ENCODE measurements at places on chromosomes 7 and 10.

- DNase-seq: no peak
Measured at GRCh38 chr10:11336722-11337162, 274.7 kb downstream of the USP6NL start.

DNA sequence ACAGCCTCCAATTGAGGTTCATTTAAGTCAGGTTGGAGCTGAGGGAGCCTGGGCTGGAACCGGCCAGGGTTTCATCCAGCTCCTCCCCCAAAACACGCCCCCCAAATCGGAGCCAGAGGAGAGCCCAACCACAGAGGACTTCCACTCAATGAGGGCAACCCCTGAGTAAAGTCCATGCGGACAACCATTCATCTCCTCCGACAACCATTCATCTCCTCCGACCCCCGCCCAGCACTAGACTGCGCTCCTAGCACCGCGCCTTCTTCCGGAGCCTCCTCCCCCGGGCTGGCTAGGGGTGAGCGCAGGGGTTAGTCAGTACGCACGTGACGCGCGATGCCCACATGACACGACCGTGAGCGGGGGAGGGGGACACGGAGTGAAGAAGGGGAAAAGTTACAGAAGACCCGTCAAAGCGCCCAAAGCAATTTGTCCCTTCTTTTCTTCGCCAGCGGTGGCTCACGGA, 1.4 kb downstream of the MAGI2 start:
- DNase-seq: no peak

GRCh38 chr10:77973276-77973675, 46.7 kb upstream of the DLG5 start:
- DNase-seq: no peak

GRCh38 chr10:85787881-85788280, 578.7 kb downstream of the GRID1 start:
- DNase-seq: no peak

- DNase-seq: no peak
Measured at GRCh38 chr7:77823787-77824186, 25.2 kb downstream of the PHTF2 start.

GRCh38 chr7:90587766-90588165, 8.4 kb upstream of the CDK14 start:
- no peak for DNase-seq

GRCh38 chr7:139651914-139652313, 125.9 kb downstream of the HIPK2 start:
- DNase-seq: no peak

DNA sequence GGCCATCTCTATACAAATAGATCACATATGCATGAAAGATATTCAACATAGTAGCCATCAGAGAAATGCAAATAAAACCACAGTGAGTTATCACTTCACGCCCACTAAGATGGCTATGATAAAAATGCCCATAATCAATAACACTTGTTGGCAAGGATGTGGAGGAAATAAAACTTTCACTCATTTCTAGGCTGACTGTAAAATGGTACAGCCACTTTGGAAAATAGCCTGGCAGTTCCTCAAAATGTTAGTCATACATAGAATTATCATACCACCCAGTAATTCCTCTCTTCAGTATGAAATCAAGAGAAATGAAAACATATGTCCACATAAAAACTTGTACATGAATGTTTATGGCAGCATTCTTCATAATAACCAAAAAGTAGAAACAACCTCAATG, 324.9 kb downstream of the LRRTM3 start:
- DNase-seq: no peak

GRCh38 chr7:66500087-66500486, 128.6 kb upstream of the KCTD7 start:
- DNase-seq: no peak

- no peak for DNase-seq
Measured at GRCh38 chr10:101831169-101831811, 12.3 kb downstream of the KCNIP2 start.

- DNase-seq: no peak
Measured at GRCh38 chr10:131082991-131083481, 228.5 kb downstream of the TCERG1L start.

GRCh38 chr10:99540657-99541531, 8.2 kb downstream of the NKX2-3 start:
- DNase-seq: no peak

- no peak for DNase-seq
Measured at GRCh38 chr7:2471396-2471795, 4.8 kb downstream of the GRIFIN start.

DNA sequence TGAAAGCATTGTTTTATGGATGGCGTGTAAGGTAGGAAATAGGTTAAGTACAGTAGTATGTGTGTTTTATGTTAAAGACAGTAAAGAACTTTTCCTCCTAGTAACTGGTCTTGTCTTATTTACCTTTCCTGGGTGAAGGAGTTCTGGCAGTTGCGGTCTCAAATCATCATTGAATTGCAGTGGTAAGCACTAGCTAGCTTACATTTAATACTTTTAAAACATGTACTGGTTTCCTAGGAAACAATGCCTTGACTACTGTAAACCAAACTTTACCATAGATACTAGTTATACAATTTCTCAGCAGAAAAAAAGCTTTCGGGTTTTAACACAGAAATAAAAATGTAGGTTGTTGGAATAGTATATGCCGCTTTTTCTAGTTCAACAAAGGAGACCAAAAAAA, 37.7 kb downstream of the PRKG1 start:
- DNase-seq: no peak

DNA sequence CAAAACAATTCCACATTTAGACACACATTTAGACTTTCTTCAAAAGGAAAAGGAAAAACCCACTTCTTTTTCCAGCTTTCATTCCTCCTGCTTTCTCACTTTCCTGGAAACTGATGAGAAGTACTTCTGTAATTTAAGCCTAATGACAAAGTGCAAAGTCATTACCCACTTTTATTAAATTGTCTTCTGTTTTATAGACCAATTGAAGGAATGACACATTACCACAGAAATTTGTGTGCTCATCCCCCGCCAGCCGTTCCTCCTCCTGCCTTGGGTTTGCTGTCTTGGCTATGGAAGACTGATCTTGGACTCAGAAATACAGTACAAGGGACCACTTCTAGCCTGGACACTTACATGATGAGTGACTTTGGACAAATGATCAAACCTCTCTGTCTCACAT, 717.8 kb downstream of the SORCS3 start:
- no peak for DNase-seq

DNA sequence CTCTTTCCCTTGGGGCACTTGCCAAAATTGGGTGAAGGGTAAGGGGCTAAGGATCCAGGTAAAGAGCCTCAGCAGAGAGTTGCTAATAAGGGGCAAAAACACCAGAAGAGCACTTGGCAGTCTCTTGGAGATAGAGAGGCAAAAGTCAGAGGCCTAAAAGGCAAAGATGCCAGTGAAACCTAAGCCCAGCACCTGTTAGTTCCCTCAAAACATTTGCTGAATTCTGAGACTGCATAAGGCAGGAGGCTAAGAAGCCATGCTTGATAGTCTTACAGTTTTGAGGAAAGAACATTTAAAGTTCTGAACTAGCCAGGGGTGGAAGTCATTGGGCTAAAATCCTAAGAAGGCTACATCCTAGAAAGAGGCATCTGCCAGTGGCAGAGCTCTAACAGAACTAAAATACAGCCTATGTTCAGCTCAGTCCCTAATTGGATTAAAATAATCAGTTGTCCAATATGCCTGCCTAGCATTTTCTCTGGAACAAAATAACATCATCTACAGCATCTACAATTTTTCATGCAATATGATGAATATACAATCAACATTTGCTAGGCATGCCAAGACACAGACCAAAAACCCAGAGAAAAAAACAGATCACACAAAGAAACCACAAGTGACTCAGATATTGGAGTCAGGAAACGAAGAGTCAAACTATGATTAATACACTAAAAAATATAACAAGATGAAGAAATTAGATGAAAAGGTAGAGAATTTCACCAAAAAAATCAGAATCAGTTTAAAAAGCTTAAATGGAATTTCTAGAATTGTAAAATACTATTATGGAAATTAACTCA, 7.7 kb downstream of the HTR7 start:
- no peak for DNase-seq

- DNase-seq: no peak
Measured at GRCh38 chr7:42269161-42269560, 32.2 kb upstream of the GLI3 start.

GRCh38 chr10:86104611-86105145, 261.9 kb downstream of the GRID1 start:
- DNase-seq: no peak

- no peak for DNase-seq
Measured at GRCh38 chr7:141673346-141673745, 28.6 kb downstream of the DENND11 start.

GRCh38 chr7:4962872-4963775, 4.1 kb upstream of the MMD2 start:
- no peak for DNase-seq

GRCh38 chr7:45978731-45979211, 57.7 kb upstream of the IGFBP3 start:
- DNase-seq: no peak

- DNase-seq: no peak
Measured at GRCh38 chr7:95927756-95928155, 155.4 kb downstream of the DYNC1I1 start.

- DNase-seq: peak; percentile 70
Measured at GRCh38 chr10:30529373-30529998, 95.5 kb downstream of the MAP3K8 start.

DNA sequence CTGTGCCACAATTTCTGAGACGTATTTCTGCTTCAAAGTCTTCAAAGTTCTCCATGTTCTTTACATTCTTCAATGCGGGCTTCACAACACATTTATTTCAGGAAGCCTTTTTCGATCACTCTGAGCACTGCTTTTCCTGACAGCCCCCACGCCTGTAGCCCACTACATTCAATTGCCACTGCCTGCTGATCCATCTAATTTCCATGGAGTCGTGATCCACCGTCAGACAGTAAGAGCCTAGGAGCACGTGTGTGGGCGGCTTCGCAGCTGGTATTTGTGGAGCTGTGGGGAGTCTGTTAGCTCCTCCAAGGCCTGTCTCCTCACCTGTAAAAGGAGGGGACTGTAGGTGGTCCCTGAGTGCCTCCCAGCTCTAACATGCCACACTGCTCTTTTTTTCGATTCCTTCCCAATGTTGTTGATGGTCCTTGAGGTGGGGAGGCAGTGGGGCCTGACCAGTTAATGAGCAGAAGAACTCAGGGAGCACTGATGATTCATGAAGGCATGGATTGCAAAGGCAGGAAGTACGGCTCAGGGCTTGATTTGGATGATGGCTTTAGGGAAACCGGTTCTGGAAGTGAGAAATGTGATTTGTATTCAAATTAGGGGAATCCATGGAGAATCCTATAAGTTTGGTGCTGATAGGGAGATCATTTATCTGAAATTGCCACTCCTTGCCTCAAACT, 401.1 kb upstream of the PODXL start:
- no peak for DNase-seq

DNA sequence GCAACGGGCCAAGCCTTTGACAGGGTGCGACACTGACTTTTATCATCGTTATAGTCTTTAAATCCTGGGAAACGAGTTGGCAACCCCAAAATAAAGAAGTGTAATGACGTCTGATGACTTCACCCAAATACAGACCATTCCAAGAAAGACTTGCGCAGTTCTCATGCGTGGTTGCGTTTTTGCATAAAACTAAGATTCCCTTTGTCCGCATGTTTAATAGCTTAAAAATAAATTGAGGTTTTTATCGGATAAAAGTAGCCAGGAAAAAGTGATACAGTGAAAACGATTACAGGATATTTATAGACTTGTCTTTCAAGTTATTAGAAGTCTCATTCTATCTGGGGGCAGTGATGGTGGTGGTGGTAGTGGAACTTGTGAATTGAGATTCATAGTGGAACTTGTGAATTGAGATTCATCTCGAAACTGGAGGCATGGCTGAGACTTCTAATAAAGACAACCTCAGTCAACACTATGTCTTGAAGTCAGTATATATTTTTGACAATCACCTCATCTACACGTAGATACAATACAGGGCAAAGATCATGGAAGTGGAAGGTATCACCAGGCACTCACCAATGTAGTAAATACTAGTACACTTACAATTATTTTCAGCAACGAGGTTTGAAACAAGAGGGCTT, 1.2 kb upstream of the NAMPT start:
- peak; percentile 70 for DNase-seq

DNA sequence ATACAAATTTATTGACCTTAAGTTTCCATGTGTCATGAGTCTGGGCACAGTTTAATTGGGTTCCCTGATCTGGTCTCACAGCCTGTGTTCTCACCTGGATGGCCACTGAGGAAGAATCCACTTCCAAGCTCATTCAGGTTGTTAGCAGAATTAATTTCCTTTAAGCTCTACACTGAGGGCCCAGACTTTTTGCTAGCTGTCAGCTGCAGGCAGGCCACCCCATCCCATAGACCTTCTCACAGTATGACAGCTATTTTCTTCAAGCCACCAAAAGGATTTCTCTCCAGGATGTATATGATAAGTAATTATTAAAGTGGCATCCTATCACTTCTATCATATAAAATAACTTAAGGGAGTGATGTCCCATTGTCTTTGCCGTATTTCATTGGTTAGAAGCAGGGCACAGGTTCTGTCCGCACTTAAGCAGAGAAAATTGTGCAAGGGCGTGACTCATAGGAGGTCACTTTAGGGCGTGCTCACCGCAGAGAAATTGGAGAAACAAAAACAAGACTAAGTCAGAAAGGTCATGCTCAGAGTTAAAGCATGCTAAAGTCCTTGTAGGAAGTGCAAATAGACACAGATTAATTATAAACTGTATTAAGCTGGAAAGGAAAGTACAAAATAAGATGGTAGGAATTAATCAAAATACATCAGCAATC, 109.9 kb downstream of the AHR start:
- no peak for DNase-seq

DNA sequence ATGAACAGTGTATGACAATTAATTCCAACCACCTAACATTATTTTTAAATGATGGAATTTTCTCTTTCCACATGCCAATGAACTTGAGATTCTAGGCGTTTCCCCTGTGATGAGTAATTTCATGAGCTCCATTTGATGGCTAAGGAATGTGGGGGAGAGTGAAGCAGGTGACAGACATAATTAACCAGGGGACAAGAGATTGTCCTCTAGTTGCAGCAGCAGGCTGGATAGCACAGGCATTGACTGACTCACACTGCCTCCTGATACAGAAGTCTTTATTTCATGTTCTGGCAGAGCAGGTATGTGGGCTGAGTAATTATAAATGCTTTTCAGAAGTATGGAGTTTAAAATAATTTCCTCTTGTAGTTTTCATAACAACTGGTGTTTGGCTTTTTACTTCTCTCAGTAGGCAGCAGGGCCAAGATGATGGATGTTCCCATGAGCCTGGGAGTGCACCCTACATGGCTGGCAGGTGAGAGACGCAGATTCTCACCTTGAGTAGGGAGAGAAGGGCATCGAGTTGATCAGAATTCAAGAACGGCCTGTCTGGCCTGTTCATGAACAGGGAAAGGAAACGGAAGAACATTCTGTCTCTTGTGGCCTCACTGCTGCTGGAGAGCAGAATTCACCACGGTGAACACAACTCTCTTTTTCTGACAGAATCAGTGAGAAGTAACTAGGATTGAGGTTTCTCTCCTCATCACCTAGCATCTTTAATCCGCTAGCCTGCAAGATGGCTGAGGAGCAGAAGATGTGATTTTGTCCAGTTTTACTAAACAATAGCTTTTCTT, 118.8 kb downstream of the AOAH start:
- DNase-seq: no peak

DNA sequence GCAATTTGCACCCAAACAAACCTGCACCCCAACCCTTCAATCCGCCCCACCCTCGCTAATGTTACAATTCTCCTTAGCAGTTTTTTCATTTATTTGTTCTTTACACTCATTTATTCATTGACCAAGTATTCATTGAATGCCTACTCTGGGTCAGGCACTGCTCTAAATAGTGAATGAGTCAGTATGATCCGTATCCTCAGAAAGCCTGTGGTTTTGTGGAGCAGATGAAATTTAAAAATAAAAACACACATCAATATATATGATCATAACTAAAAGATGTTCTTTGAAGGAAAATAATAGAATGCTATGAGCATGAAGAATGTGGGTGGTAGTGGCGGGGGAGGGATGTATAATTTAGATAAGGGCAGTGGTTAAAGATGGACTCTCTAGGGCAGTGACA, 13.3 kb downstream of the IFIT5 start:
- no peak for DNase-seq
